ENCODE measurements at places on chromosomes 3 and 15. TPM values are rescaled to one million over a fixed set of nuclear protein-coding genes. Genes with fewer than 3 reads are reported as not detected.

NAALADL2 gene
- total RNA-seq, result 1.3 TPM

DUOXA2 gene
- total RNA-seq, result not detected

FBXL22 gene
- 0.10 TPM for total RNA-seq

SCG3 gene
- not detected for total RNA-seq

ADAMTS9 gene
- total RNA-seq, result 72.1 TPM

PRR20G gene
- not detected for total RNA-seq

FAM227B gene
- total RNA-seq, result 5.2 TPM

CPLX3 gene
- total RNA-seq, result not detected

MRPS25 gene
- total RNA-seq, result 55.6 TPM
